ENCODE measurements at places on chromosomes 1 and 21.

- DNase-seq: no peak
These were observed 321.2 kb downstream of the PBX1 start for GRCh38 chr1:164880199-164880598.

GRCh38 chr1:34433099-34433498, 256.4 kb downstream of the C1orf94 start:
- DNase-seq: no peak

DNA sequence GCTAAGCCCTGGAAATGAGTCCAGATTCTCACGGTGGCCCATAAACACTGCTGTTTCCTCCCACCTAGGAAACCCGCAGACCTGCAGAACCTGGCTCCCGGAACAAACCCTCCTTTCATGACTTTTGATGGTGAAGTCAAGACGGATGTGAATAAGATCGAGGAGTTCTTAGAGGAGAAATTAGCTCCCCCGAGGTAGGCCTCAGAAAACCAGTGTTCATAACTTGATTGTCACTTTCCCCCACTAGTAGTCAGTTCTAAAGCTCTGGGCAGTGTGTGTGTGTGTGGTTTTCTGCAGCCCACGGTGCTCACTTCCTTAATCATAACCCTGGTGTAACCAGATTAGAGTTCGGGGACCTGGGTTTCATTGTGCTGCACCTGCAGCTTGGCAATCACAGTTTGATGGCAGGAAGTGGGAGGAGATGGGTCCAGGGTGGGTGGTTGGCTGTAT, 39.1 kb downstream of the CLIC6 start:
- no peak for DNase-seq

- DNase-seq: peak; percentile 20
These were observed 1.9 kb downstream of the OLIG1 start for GRCh38 chr21:33071770-33072306.

DNA sequence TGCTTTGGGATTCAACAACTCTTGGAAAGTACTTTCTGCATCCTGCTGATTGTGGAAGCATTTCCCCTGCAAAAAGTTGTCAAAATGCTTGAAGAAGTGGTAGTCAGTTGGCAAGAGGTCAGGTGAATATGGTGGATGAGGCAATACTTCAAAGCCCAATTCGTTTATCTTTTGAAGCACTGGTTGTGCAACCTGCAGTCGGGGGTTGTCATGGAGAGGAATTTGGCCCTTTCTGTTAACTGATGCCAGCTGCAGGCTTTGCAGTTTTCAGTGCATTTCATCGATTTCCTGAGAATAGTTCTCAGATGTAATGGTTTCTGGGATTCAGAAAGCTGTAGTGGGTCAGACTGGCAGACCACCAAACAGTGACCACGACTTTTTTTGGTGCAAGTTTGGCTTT, 47.6 kb upstream of the GJA5 start:
- no peak for DNase-seq

DNA sequence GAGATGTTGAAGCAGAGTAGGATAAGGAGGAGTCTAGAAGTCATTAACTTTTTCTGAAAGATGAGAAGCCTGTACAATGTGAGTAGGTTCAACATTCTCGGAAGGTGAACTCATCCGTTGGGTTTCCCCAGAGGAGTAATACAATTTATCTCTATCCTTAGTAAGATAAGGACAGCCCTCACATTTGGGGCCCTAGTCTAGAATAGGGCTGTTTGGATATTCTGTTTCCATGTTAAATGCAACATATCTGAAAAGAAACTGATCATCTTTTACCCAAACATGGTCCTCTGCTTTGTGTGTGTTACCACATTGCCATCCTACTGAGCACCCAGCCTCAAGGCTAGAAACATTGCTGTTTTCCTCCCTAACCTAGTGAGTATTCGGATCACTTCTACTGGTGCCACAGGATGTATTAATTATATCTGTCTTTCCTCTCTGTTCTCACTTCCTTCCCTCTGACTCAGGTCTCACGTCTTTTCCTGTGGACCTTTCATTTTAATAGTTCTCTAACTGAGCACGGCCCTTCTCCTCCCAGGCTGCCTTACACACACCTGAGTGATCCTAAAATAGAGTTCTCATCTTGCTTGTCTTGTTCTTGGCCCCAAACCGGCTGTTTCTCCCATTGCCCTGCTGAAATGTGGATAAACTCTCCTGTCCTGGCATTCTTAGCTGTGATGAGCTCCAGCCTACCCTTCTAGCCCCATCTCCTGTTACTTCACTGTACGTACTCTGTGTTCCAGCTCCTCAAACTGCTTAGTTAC, 91.7 kb downstream of the CDC14A start:
- DNase-seq: no peak

- no peak for DNase-seq
These were observed 25.7 kb downstream of the TRIM67 start for GRCh38 chr1:231187571-231187970.

DNA sequence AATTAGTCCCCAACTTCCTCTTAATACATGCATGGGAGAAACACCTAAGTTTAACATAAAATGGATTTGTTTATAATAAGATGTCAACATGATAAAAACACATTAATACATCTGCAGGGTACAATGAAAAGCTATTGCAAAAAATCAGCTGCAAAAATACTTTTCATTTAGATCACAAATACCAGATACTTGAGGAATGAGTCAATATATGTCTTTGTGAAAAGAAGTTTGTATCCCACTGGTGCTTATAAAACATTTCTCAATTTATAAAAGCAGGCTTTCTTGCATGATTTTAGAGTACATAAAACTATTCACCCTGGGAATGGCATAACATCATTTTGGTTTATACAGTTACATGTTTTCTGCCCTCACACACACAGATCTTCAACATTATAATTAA, 18.6 kb upstream of the PRKAA2 start:
- peak; percentile 56 for DNase-seq

- DNase-seq: no peak
These were observed 59.2 kb downstream of the CLSTN1 start for GRCh38 chr1:9764550-9764949.

DNA sequence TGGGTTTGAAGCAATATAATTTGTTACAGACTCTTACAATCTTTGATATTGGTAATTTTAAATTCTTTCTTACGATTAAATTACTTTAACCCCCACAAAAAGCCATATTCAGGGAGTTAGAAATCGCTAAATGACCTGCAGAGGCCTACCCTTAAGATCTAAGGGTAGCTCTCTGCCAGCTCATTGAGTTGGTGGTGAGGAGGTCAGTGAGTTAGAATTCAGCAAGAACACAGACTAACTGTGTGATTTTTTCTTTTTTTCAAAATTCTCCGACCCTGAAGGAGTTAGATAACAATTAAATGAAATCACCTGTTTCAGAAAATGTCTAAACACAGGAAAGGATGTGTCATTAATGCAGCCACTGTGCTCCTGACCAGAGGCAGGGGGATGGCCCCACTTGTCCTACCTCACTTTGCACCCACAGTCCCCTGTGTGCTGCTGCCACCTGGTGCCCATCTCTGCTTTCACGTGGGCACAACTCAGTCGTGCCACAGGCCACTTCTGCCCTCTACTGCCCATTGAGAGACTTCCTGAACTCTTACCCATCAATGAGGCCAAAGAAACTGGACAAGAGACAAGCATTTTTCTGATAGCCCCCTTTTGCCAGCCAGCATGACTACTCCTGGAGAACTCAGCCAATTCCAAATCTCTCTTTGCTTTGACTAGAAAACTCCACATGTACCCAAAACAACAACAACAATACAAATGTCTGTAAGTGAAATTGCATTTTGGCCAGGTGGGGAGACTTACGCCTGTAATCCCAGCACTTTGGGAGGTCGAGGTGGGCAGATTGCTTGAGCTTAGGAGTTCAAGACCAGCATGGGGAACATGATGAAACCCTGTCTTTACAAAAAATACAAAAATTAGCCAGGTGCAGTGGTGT, 8.4 kb downstream of the CFAP45 start:
- DNase-seq: peak; percentile 89

DNA sequence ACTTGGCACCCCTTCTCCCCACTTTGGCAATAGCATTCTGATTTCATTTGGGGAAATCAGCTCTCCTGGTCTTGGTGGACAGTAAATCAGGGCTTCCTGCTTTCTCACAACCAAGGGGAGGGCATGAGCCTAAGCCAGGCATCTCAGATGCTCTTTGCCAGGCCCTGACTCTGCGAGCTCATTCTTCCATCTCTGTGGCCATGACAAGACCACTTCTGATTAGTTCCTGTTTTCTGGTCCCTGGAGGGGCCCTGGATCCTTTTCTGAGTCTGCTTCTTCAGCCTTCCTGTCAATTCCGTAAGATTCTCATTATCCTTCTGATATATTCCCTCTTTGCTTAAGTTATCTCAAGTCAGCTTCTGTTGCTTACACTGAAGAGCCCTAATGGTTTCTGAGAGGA, 210.4 kb downstream of the HIVEP3 start:
- no peak for DNase-seq

- peak; percentile 39 for DNase-seq
These were observed 56.1 kb downstream of the SWT1 start for GRCh38 chr1:185213091-185213490.

- DNase-seq: no peak
These were observed 1057.9 kb downstream of the AMY1C start for GRCh38 chr1:104807590-104807989.

DNA sequence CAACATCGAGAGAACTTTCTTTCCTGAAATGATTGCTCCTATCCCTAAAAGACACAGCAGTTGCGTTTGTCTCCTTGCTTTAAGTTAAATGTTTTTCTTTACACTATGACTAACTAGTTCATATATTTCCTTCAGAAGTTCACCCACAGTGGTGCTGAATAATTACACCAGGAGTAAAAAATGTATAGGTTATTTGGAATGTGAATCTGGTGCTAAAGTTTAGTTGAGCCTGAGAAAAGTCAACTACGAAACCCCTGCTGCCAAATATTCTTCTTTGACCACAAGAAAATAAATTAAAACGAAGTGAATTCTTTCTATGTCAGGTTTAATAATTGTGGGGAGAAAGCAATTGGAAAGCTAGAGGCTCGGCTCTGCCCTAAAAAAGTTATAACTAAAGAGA, 52.8 kb downstream of the C4BPA start:
- DNase-seq: no peak

DNA sequence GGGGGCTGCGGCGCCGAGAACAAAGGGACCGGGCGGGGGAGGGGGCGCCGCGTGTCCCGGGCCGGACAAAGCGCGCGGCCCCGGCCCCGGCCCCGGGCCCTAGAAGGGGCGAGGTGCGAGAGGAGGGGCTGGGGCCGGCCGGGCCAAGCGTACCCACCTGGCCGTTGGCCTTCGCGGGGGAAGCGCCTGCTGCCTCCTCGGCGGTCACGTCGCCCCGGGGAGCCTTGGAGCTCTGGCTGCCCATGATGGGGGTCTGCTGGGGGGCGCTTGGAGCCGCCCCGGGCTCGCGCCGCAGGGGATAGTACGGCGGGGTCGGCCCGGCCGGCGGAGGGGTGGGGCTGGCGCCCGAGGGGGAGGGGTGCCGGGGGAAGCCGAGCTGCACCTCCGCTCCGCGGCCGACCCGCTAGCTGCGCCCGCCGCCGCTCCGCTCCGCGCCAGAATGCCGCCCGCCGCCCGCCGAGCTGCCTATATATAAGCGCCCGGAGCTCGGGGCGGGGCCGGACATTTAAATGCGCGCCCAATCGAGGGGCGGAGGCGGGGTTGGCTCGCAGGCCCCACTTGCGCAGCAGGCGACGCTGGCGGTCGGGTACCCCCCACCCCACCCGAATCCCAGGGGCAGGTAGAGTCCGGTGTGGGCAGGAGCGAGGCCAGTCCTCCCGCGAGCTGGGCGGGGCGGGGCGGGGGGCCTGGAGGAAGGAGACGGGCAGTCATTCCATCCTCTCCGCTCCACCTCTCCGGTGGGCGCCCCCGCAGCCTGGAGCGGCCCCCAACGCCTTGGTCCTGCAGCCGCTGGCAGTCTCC, at the start of gene MARCKSL1:
Gene MARCKSL1, minus strand, starts transcription at position 444 of the 801 bp plus-strand sequence. Its CDS starts 200 bp downstream, at position 244.
- DNase-seq: peak; percentile 89

DNA sequence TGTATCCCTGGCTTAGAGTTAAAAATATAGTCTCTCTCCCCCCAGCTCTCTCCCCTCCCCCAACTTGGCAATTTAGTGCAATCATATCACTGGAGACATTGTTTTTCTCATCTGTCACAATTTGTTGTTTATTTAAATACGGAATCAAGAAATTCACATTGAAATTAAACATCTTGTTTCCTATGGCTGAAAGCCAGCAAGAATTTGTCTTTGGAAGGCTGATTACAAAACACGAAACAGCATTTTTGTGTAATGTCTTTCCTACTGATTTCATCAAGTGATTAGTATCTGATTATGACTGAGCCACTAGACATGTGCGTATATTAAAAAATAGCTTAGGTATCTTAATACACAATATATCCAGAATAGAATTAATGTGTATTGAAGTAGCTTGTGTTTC, 119.7 kb downstream of the LYPLAL1 start:
- DNase-seq: no peak

- DNase-seq: no peak
These were observed 84.8 kb upstream of the CACNA1E start for GRCh38 chr1:181398544-181398943.

- DNase-seq: no peak
These were observed 29.1 kb downstream of the CACHD1 start for GRCh38 chr1:64499011-64499410.

- no peak for DNase-seq
These were observed 75.8 kb downstream of the RHOU start for GRCh38 chr1:228810878-228811711.

GRCh38 chr1:7420098-7420445, 351.0 kb upstream of the VAMP3 start:
- DNase-seq: no peak

DNA sequence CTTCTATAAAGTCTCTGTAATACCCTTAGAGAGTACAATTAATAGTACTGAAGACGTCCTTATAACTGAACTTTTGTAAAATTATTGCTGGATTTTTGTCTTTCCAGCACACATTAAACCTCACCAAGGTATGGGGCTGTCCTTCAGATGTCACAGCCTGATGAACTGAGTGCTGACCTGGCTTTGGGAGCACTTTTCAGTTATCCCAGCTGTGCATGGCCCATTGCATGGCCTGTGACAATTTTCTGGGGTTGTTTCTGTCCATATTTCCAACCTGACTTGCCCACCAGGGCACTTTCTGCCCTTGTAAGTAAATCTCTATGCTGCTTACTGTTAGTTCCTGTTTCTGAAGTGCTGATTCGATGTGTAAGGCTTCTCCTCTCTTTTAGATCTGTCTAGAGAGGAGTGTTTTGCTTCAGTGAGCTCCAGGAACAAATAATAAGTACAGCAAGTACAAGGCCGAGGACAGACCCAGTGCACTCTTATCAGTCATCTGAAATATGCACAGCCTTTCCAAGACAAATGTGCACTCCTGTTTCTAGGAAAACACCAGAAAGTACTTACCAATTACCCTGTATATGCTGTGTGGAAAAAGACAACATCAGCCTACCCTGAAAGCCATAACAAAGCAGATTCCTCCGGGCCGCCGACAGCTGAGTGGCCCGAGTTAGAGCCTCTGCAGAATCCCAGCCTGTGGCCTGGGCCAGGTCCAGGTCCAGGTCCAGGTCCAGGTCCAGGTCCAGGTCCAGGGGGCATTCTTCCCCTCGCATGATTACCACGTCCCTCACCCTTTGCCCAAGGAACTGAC, 121.7 kb downstream of the DHRS3 start:
- no peak for DNase-seq

- DNase-seq: no peak
These were observed 132.9 kb downstream of the RHOU start for GRCh38 chr1:228867951-228868730.

GRCh38 chr1:183262628-183263200, 76.7 kb downstream of the LAMC2 start:
- no peak for DNase-seq
